ENCODE measurements at places on chromosomes 12 and 14. TPM values are rescaled to one million over a fixed set of nuclear protein-coding genes. Genes with fewer than 3 reads are reported as not detected.

- no peak for DNase-seq
These were observed 25.2 kb upstream of the OAS1 start for GRCh38 chr12:112881602-112882001.

Gene CD27
- 1.2 TPM for polyA plus RNA-seq

DNA sequence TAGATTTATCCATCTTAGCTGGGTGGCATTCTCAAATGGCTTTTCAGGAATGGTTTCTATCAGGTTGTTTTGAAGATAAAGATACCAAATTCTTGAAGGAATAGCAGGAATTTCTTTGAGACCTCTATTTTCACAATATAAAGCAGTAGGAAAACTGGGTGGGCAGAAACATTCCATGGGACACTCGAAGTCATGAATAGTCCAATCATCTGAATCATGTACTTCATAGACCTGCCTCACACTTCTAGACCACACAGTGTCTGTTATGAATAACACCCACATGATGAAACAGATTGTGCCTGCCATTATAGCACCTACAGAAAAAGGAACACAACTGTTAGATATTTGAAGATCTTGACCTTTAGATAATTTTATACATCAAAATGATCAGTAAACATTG lies 1.8 kb downstream of the KERA start:
- no peak for DNase-seq

- no peak for DNase-seq
These were observed 157.9 kb downstream of the PELI2 start for GRCh38 chr14:56276108-56276507.

DNA sequence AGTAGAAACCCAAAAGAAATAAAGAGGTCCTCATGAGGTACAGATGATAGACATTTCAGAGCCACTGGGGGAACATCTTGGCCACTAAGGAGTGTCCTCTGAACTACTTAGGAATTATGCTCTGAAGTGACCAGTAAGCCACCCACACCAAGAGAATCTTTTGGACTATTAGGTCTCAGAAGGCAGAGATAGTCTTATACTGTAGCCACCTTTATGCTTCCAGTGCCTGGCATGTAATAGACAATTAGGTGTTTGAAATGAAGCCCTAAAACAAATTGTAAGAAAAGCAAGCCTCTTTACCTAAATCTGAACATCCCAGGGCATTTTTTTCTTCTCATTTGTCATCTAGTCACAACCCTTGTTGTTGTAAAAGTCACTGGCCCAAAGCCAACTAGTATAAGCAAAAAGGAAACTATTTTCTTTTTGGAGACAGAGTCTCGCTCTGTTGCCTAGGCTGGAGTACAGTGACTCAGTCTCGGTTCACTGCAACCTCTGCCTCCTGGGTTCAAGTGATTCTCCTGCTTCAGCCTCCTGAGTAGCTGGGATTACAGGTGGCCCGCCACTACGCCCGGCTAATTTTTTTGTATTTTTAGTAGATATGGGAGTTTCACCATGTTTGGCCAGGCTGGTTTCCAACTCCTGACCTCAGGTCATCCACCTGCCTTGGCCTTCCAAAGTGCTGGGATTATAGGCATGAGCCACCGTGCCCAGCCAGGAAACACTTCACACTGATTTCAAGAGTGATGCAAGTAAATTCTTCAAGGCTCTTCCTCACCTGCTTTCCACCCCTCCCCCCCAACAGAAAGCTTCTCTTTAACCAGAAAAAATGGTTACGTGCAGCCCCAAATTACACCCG lies 11.1 kb downstream of the PLEKHA5 start:
- DNase-seq: no peak

DNA sequence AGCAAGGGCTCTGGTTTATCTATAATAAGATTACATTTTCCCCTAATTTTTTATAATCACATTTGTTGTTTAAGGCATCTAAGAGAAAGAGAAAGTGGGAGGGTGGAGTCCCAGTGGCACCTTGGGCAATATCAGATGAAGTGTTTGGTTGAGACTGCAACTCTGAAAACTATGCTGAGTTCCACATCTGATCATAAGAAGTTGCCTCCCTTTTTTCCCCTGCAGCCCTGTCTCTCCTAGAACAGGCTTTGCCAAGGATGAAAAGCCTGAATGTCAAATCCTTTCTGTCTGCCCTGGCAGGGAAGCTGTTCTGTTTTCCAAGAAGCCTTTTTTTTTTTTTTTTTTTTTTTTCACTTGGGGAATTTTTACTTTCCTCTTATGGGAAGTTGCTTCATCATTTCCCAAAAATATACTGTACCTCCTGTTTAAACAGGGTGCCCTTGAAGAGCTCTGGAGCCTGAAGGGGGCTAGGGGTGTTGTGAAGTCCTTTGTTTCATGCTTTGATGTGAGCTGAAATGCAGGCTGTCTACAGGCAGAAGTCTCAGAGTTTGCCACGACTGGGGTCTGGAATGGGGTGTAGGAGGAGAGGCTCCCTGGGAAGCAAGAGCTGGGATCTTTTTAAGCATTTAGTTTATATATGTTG lies 71.3 kb downstream of the SUSD6 start:
- no peak for DNase-seq

Gene SOAT2
- polyA plus RNA-seq: 0.37 TPM

GRCh38 chr14:61502459-61503093 lies 181.2 kb downstream of the PRKCH start:
- DNase-seq: no peak

DNA sequence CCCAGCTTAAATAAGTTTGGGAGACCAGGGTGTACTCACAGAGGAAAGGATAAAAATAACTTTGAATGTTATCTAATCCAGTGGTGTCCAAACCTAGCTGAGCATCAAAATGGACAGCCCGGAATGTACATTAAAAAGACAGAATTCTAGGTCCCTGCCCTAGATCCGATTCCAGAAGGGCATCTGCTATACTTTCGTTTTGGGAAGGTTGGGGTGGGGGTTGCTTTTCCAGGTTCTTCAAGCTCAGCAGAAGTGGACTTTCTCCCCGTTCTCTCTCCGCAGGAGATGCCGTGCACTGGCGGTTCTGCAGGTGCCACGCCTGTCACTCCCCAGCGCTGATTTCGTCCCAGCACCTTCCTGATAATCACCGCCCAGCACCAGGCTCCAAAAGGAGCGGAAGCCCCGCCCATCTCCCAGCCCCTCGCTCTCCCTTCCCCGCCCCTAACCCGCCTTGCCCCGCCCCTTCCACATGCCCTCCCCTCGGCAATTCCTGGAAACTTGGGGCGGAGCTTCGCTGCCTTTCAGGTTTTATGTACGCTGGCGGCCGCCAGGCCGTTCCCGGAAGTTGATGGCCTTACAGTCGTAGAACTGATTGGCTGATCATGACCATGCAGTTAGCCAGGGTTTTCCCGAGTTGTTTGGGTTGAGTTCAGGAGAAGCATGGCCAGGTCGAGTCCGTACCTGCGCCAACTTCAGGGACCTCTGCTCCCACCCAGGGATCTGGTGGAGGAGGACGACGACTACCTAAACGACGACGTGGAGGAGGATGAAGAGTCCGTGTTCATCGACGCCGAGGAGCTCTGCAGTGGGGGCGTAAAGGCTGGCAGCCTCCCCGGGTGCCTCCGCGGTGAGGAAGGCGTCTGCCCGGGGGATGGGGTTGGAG lies at the start of gene HELB:
Gene HELB, plus strand, starts transcription at position 550 of the 883 bp plus-strand sequence. Its CDS starts 111 bp downstream, at position 661.
- DNase-seq: peak; percentile 95

Gene SLC5A8
- polyA plus RNA-seq: 0.16 TPM

Gene IRAK3
- polyA plus RNA-seq: 21.6 TPM

Gene SLC25A47
- 0.06 TPM for polyA plus RNA-seq

Gene TXNRD1
- 55.4 TPM for polyA plus RNA-seq

DNA sequence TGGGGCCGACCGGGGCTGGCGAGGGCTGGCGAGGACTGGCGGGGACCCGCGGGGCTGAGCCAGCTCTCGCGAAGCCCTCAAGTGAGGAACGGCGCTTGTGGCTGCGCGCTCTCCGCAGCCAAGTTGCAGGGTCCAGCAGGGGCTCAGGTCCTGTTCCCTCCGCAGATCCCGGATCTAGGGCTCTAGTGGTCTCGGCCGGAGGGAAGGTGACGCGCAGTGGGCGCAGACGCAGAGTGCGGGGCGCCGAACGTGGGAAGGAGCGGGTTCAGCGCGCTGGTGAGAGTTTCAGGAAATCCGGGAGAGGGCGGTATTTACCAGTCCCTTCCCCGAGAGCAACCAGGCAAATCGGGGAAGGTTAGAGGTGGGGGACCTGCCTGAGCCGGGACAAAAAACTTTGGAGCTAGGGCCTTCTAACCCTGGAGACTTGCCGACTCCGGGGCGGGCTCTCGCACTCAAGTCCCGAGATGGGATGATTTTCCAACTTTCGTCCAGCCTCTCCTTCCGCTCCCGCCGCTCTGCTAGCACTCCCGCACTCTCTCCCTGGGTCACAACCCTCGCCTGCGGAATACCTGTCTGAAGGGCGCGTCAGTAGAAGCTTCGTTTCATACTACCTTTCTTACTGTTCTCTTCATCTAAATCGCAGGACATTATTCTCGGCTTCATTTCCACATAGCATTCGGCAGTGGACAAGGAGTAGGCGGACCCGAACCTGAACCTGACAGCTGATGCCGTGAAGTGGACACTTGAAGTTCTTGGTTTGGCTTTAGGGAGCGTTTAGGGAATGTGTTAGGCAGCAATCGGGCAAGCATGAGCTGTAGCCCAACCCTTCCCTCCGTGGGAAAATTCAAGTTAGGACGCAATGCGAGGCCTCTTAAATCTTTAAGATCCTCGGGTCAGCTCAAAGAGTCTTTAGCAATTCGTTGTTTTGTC lies 13.6 kb upstream of the PAX9 start:
- no peak for DNase-seq

Gene MUCL1
- not detected for polyA plus RNA-seq

Data from right lung (tissue), 10 donors.